Activated T-cell treated with anti-CD3 and anti-CD28 coated beads, Interleukin-2, amount 50 U/mL, for 4 hours (primary cell): ENCODE measurements at places on chromosomes 4 and X. TPM values are rescaled to one million over a fixed set of nuclear protein-coding genes. Genes with fewer than 3 reads are reported as not detected.

The RPL9 gene
- 2,351 TPM for total RNA-seq

The ARHGAP4 gene
- total RNA-seq = 108 TPM

The AGTR2 gene
- not detected for total RNA-seq

The ZFYVE28 gene
- total RNA-seq = 7.0 TPM

The ATOH1 gene
- total RNA-seq = not detected

The SHOX gene
- not detected for total RNA-seq

The HSFX4 gene
- not detected for total RNA-seq

The H2BW2 gene
- total RNA-seq = not detected

The MAGEB1 gene
- not detected for total RNA-seq

The STK26 gene
- 42.7 TPM for total RNA-seq

The GAB1 gene
- 0.61 TPM for total RNA-seq

The RAB33B gene
- total RNA-seq = 5.6 TPM

The CENPVL1 gene
- total RNA-seq = not detected

The TDO2 gene
- total RNA-seq = not detected

The HOPX gene
- total RNA-seq = 121 TPM

The TBX22 gene
- total RNA-seq = not detected

The ZDHHC15 gene
- 0.35 TPM for total RNA-seq

The MAP3K15 gene
- not detected for total RNA-seq

The SMAD1 gene
- 2.3 TPM for total RNA-seq

The ANXA3 gene
- total RNA-seq = not detected

The ZCCHC18 gene
- total RNA-seq = 0.49 TPM

The PFKFB1 gene
- total RNA-seq = 0.68 TPM

The KIAA1210 gene
- total RNA-seq = not detected

The C4orf50 gene
- total RNA-seq = 0.11 TPM

The QDPR gene
- total RNA-seq = 52.9 TPM

The GPM6B gene
- 0.13 TPM for total RNA-seq

The MAML3 gene
- 0.60 TPM for total RNA-seq

The CNOT6L gene
- 52.2 TPM for total RNA-seq

The AMBN gene
- total RNA-seq = not detected

The TRPC3 gene
- 0.63 TPM for total RNA-seq

The PCDH10 gene
- not detected for total RNA-seq

The FOXR2 gene
- not detected for total RNA-seq

The MAGEA8 gene
- total RNA-seq = not detected

The KDR gene
- 0.05 TPM for total RNA-seq

The MAGEA4 gene
- not detected for total RNA-seq
